ENCODE measurements at places on chromosomes 4 and X.

DNA sequence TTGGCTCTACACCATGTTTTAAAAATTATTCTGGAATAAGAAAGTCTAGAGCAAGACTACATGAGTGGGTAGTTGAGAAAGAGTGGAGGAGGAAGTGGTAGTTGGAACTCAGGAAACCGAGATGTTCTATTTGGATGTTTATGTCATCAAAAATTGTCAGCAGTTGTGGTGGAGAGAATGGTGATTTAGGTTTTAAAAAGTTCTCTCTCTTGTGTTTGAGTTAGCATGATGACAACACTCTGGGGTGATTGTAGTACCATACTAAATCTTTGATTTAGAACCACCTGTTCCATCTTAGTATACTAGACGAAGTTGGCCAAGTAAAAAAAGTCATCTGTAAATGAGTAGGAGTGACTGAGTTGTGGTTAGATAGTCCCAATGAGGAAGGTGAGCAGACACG is 40.7 kb downstream of the KLHL2 start:
- DNase-seq, result no peak

DNA sequence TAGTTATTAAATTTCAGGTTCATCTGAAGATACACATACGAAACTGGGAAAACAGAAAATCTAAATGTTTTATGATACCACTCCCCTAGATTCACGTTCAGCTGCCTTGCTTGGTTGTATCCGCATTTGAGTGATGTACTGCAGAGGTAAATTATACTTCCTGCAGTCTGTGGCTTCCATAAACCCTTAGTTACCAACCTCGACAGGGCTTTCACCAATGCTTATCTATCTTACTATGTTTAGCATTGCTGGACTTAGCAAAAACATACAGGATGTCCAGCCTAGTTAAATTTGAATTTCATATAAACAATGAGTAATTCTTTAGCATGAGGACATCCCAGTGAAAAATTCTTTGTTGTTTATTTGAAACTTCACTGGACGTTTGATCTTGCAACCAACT is 108.8 kb downstream of the TMA16 start:
- DNase-seq, result no peak

DNA sequence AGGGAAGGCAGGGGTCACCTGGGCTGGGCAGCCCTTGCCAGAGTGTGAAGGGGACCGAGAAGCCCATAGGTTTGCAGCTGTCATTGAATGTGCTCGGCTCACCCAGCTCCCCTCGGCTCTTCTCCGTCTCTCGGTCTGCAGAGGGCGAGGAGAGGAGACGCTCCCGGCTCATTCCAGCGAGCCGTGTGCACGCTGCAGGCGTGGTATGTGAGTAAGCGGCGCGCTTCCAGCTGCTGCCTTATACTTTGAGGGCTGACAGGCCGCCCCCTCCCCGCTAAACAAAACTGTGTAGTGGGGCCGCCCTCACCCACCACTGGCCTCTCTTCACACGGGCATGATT is 23.0 kb upstream of the BCORL1 start:
- no peak for DNase-seq

DNA sequence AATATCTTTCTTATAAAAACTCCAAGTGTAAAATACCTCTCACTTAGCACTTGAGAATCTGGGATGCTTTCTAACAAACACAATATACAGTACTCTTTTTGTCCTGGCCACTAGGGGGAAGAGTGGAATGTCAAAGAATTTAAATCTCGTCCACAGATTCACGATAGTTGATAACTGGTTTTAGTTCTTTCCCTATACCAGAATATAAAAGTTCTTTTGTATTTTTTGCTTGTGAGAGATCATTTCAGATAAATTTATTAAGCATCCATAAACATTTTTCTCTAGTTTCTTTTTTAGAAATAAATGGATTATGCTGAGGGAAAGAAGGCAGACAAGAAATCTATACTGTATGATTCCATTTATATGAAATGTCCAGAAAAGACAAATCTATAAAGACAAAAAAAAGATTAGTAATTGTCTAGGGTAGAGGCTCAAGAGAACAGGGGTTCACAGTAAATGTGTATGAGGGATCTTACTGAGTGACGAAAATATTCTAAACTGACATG is 50.4 kb downstream of the MGARP start:
- peak; percentile 55 for DNase-seq

DNA sequence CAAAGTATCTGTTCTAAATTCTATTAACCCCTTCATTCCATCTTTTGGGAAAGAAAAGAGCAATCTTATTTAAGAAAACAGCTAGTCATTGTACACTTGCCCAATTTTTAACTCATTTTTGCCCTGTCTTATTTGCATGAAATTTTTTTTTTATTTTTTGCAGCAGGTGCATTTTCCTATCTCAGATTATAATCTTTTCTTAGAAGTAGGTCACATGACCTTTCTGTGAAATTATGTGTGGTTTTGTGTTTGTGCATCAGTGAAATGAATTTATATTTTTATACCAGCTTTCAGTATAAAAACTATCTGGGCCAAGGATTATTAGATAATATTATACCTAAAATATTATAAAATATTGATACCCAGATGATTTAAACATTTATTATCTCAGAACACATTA is 145.6 kb downstream of the INPP4B start:
- DNase-seq, result no peak
